ENCODE measurements at places on chromosomes 4 and X.

DNA sequence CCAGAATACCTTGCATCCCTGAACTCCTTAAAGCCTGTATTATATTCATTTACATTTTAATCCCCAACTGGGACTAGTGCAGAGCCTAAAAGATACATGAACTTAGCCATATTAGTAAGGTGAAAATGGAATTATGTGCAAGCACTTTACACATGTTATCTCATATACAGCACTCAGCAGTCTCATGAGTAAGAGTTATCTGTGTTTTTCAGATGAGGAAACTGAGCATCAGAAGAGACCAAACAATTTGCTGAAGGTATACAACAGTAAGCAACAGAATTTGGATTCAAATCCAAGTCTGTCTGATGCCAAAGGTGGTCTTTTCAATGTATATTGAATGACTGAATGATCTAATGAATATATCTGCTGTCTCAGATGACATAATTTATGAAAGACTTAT is 12.3 kb downstream of the ATP7A start:
- DNase-seq: no peak

DNA sequence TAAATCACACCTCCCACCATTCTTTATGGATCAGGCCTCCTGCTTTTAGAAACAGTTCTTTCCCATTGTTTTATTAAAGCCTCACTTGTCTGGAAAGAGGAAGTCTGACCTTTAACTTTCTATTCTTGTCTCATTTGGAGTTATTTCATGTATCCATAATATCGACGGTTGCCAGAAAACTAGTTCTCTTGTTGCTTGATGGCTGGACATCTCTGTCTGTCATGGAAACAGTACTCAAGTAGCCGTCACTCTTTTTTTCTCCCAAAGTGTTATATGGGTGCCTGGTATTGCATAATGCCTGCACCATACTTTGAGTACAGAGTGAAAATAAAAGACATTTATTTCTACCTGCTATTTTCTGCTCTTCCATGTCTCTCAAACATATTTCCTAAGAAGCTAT is 61.4 kb downstream of the PHEX start:
- no peak for DNase-seq

DNA sequence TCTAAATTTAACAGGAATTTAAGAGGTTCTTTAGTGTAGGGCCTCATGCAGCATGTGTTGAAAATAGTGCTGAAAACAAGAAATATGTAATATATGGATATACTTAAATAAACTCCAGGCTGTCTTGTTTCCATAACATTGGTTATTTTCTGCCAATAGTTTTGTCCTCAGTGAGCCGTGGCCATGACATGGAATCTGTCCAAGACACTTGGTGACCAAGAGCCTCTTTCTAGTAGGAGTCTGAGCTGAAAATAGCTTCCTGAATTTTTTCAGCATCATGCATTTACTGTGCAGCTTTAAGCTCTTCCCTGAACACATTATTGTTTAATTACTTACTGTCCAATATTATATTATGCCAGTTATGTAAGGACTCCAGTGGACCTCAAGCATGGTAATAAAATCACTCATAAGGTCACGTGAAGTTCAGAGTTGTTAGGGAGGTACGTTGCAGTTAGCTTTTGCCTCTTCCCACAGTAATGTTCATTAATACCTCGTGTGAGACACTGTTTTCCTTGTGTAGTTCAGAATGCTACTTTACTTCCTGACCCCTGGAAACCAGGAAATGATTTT is 488.2 kb downstream of the GRID2 start:
- no peak for DNase-seq

- DNase-seq: no peak
These were observed 46.1 kb upstream of the GPR78 start for GRCh38 chr4:8534129-8534528.

DNA sequence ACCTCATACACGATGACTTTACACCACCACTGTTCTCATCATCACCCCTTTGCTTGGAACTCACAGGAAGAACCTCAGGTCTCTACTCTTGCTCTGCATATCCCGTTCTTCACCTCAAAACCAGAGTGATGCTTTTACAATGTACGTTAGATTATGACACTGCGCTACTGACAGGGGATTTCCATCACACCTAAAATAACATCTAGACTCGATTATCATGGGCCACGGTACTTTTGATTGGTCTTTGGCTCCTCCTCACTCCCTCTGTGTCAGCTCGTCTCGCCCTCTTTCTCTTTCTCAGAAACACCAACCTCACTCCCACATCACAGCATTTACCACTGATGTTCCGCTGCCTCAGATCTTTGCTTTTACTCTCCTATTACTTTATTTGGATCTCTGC is 172.4 kb downstream of the TLL1 start:
- DNase-seq: no peak

DNA sequence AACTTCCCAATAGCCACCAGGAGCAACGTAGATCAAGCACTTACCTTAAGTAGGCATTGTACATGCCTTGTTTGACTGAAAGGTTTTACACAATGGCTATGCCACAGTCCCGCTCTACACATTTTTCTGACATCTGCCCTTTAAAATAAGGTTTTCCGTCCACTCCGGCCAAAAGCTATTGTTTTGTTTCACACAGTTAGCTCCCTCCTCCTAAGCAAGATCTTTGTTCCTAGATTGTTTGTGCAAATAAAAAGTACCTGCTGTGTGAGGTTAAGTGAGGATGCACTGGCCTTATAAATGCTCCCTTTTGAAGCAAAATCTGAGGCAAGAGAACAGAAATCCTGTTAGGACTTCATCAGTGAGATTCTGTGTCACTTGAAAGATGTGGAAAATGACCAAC is 11.8 kb downstream of the SCD5 start:
- DNase-seq: no peak

- DNase-seq: no peak
These were observed 313.8 kb upstream of the GATB start for GRCh38 chr4:152074573-152074972.

GRCh38 chr4:105198541-105198940 is 51.9 kb downstream of the TET2 start:
- DNase-seq: no peak

DNA sequence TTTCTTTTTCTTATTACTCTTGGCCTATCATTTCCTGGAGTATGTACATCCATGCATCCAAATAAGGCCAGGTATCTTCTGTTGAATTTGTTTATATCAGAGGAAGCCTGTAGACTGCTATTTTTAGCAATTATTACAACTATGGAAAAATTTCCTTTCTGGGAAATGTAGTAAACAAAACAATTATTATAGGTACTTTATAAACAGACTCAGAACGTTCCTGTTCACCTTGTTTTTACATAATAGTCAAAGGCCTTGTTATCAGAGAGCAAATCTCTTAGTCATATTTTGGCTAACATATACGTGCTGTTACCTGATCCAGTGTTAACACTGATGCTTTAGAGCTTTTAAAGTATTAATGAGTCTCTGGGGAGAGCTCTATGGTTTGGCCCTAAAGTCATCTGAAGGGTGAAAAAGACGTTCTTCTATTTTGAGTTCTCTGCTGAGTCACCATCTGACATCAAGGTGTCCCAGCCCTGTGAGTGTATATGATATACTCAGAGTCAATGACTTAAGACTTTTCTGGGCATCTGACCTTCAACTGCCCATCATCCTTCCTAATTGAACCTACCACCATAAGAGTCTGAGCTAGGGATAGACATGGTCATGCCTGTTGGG is 7.3 kb downstream of the SPARCL1 start:
- DNase-seq: no peak

GRCh38 chr4:73450398-73451004 is 14.5 kb downstream of the AFP start:
- peak; percentile 92 for DNase-seq

DNA sequence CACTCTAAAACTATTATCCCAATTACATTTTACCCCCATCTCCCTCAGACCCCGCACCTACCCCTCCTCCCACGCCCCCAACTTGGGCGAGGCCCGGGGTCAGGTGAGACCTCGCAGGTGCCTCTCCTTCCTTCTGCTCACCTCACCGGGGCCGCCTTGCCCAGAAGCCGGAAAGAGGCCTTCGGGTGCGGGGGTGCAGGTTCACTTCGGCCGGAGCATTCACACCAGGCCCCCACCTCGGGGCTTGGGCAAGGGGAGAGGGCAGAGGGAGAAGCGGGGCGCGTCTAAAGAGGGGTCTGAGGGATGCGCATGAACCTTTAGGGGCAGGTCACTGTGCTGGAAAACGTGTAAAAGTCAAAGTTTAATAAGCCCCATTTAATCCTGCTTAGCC is 427 bp downstream of the ZNF182 start:
- no peak for DNase-seq

DNA sequence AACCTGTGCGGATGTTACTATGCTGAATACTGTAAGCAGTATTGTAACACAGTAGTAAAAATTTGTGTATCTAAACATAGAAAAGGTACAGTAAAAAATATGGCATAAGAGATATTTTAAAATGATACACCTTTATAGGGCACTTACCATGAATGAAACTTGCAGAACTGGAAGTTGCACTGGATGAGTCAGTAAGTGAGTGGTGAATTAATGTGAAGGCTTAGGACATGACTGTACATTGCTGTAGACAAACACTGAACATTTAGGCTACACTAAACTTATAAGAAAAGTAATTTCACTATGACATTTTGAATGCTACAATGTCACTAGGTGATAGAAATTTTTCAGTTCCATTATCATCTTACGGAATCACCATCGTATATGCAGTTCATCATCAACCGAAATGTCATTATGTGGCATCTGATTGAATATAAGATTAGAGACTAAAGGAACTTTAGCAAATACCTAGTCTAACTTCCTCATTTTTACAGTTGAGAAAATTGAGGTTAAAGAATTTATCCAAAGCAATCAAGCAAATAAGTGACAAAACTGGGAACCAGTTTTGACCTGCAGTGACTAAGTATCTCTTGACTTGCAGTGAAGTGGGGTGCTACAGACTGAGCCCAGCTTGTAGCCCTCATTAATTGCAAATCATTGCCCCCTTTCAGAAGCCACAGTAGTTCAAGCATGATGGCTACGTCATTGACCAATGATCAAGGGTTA is 55.3 kb downstream of the EGF start:
- DNase-seq: no peak

DNA sequence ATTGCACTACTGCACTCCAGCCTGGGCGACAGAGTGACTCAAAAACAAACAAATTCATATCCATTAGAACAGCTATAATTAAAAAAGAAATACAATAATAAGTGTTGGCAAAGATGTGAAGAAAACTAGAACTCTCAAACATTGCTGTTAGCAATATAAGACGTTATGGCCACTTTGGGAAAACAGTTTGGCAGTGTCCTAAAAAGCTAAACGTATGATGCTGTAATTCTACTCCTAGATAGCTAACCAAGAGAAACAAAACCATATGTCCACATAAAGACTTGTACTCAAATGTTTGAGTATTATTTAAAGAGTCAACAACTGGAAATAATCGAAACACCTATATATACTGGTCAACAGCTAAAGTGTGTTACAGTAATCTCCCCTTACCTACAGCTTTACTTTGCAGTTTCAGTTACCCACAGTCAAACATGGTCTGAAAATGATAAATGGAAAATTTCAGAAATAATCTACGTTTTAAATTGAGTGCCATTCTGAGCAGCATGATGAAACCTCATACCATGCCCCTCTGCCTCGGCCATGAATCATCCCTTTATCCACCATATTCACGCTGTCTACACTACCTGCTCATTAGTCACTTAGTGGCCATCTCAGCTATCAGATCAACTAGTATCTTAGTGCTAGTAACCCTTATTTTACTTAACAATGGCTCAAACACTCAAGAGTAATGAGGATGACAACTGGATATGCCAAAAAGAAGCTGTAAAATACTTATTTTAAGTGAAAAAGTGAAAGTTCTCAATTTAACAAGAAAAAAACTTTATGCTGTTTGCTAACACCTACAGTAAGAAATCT is 4.9 kb downstream of the ELF2 start:
- DNase-seq: peak; percentile 12

DNA sequence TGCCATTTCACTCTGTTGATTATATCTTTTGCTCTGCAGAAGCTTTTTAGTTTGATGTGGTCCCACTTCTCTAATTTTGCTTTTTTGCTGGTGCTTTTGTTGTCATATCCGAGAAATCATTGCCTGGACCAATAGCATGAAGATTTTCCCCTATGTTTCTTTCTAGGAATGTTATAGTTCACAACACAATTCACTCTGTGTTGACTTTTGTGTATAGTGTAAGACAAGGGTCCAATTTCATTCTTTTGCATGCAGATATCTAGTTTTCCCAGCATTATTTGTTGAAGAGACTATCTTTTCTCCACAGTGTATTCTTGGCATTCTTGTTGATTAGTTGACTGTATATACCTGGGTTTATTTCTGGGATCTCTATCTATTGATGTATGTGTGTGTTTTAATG is 8.3 kb upstream of the CPE start:
- DNase-seq: no peak

DNA sequence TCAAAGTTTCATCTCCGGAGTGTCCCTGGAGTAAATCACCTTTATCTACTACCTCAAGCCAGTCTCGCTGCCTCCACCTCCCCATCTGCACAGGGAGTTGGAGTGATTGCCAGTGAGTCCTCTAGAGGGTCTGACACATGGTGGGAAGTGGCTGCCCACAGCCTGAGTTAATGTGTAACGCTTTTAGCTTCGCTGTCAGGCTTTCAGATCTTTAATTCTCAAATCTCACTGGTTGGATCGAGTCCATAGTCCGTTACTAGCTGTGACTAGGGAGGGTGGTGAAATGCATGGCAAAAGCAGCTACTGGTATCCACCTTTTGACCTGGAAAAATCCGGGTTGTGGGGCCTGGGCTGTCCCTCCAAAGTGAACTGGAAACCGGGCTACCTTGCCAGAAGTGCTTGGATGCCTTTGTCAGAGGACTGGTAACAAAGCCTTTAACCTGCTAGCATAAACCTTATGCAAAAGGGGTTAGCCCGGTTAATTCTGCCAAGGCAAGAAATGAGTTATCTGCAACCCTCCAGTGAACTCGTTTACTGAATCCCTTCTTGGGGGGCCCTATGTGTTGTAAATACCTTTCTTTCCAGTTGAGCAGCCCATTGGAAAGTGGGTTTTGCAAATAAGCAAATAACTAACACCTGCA is 5.1 kb upstream of the WDR1 start:
- DNase-seq: no peak

DNA sequence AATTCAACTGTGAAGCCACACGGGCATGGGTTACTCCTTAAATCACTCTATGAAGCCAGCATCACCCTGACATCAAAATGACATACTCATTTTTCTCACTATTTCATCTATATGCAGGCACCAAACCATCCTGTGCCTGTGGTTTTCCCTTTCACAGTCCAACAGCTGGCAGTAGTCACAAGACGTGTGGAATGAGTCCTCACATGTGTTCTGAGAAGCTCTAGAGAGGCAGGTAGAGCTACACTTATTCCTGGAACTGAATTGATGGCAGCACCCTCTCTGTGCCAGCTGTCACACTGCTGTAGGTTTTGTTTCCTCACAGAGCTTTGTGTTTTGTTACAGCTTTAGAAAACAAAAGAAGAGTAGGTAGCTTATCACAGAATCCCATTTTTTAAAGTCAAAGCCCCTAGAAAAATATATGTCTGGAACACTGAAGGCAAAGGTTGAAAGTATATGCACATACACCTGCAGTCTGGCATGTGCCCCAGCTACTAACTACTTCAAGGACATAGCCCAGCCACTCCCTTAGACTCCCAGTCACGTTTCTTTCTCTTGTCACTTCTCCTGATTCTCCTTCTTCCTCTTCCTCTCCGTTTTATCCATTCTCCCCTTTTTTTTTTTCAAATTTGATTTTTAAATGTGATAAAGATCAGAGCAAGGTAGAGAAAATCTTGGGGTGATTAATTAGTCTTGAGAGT is 107.1 kb downstream of the ANXA10 start:
- no peak for DNase-seq
